ENCODE measurements at places on chromosomes 4 and X.

DNA sequence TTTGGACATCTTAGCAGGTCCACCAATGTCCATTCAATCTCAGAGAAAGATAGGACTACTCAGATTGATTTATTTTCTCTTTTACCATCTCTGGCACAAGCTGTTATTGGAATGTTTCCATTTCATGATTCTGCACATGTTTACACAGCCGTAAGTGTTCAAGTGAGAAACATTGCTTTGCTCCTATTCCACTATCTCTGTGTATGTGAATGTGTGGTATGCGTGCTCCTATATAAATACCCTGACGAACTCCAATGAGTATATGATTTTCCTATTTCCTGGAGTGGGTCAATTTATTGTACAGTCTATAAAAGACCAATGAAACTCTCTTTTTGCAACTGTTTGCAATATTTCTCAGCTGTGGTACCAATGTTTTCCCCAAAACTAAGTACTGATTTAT lies 221.0 kb upstream of the GALNT7 start:
- no peak for DNase-seq

DNA sequence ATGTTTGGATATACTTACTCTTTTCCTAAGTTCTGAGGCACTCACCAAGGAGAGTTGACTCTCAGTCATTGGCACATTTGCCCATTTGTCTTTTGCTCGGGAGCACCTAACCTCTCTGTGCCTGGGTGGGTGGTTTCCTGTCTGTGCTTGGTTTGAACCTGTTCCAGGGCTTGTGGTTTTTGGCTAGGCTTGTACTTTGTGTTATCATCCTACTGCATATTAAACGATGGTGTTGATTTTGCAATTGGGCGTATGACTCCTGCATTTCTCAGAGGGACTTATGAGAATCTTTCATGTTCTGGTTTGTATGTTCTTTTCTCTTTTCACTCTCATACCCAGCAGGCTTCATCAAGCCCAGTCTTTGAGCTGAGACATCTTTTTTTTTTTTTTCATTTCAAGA lies 161.7 kb downstream of the BTC start:
- peak; percentile 46 for DNase-seq

- peak; percentile 4 for DNase-seq
These were observed 127.2 kb downstream of the NR3C2 start for GRCh38 chr4:148315049-148315448.

DNA sequence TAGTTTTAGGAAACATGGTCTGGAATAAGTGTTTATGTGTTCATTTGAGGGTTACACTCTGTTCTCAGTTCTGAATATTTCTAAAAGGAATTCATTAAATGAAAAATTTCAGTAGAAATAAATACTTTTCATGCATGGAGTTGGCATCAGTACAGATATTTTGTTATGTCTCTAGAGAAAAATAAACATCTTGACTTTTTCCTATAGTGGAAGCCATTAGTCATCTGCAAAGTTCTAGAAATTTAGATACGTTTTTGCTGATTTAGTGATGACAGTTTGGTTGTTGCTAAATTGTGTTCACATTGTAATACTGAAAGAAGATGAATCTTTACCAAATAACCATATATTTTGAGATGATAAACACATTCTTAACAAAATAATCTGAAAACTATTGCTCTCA lies 268.2 kb upstream of the TEX13A start:
- peak; percentile 31 for DNase-seq

GRCh38 chr4:131499141-131499873 lies 1649.8 kb upstream of the PCDH10 start:
- peak; percentile 90 for DNase-seq

DNA sequence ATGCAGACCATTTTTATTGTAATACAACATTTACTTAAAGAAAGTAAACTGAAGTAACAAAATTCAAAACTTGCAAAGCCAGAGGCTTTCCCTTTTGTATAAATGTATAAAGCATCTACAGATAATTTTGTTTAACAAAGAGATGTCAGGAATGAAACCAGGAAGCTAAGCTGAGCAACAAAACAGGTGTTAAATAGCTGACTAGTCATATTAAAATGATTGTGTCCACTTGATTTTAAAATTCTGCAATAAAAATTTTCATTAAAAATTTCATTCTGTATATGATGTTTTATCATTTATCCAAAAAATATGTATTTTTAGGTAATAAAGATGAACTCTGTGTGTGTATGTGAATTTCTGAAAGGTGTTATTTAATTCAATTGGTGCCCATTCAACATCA lies 72.0 kb upstream of the TRAM1L1 start:
- DNase-seq = no peak

DNA sequence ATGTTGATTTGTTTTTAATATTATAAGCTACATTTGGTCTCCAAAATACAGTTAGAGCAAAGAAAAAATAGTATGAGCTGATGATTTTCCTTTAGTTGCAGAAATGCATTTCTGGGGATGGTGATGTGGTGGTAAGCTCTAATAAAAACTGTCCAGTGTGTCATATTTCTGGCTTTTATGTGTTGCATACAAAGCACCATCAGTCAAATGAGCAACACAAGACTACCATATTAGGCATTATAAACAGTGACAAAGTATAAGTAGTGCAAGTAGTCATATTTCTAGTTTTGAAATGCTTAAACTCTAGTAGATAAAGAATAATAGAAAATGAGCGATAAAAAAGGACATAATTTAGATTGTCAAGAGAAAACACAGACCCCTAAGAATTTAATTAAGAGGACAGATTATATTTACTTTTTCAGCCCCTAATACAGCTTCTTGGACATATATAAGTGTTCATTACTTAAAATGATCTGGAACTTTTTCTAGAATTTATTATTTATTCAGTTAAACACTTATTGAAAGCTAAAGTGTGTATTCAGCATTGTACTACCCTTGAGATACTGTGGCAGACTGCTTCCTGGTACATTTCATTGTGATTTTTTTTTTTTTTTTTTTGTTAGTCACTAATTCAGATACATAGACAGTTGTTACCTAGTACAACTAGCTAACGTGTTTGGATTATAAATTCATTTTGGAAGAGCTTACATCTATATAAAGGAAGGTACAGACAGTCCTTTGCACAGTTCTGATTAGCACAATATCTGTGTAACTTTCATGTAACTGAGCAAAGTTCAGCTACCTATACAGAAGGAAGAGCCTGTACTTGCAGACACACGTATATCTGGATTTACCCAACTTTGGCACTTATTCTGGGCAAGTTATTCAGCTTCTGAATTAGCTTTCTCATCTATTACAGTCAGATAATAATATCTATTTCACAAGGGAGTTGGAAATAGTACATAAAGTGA lies 22.3 kb downstream of the RAP1GDS1 start:
- peak; percentile 75 for DNase-seq

GRCh38 chr4:145530189-145530588 lies 48.5 kb downstream of the SMAD1 start:
- DNase-seq = no peak

DNA sequence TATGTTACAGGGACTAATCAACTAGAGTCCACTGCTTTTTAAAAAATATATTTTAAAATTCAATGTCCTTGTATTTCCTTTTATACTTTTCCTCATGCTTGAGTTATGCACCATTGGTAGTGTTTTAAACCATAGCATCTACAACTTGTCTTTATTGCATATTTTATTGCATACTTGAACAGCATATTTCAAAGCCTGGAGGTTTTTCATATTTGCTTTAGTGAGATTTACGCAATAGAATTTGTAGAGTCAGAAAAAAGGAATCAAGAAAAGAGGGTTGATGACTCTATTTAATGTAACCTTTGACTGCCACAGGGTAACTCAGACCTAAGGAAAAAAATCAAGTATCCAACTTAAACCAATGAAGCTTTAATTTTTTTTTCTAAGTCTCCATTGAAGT lies 1165.7 kb upstream of the IGFBP7 start:
- no peak for DNase-seq

GRCh38 chr4:69731241-69731640 lies 29.2 kb downstream of the SULT1B1 start:
- DNase-seq = peak; percentile 54

- peak; percentile 67 for DNase-seq
These were observed 19.1 kb downstream of the CD99 start for GRCh38 chrX:2710041-2710840.

- DNase-seq = peak; percentile 42
These were observed 117.3 kb upstream of the NOCT start for GRCh38 chr4:138898282-138898681.

DNA sequence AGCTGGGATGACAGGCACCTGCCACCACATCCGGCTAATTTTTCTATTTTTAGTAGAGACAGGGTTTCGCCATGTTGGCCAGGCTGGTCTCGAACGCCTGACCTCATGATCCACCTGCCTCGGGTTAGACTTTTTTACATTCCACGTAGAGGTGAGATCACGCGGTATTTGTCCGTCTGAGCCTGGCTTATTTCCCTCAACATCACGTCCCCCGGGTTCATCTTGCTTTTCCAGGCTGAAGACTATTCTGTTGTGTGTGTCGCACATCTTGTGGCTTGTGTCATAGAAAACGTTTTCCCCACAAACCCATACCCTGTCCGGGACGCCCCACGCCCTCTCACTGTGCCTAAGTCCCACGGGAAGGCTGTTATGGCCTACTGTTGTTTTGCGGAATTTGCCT lies 185.3 kb downstream of the CRLF2 start:
- DNase-seq = no peak

DNA sequence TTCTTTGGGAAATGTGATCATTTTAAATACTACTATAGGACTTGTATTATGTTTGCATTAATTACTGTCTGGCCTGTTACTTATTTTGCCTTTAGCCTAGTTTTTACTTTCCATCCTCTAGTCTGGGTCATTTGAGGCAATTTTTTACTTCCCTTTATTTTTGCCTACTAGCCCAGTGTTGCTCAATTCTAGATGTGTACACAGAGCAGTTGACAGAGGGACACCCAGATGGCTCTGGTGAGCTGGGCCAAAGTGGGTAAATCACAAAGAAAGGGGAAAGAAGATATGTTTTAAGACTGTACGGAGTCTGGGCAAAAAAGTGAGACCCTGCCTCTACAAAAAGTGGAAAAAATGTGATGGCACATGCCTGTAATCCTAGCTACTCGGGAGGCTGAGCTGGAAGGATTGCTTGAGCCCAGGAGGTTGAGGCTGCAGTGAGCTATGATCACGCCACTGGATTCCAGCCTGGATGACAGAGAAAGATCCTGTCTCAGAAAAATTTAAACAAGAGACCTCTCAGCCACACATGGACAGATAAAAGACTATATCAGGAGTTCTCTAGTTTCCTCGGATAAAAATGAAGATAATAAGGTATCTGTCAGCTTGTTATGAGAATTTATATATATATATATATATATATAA lies 35.7 kb downstream of the APOO start:
- DNase-seq = no peak

- DNase-seq = no peak
These were observed 401.8 kb downstream of the RAPGEF2 start for GRCh38 chr4:159504684-159505083.

DNA sequence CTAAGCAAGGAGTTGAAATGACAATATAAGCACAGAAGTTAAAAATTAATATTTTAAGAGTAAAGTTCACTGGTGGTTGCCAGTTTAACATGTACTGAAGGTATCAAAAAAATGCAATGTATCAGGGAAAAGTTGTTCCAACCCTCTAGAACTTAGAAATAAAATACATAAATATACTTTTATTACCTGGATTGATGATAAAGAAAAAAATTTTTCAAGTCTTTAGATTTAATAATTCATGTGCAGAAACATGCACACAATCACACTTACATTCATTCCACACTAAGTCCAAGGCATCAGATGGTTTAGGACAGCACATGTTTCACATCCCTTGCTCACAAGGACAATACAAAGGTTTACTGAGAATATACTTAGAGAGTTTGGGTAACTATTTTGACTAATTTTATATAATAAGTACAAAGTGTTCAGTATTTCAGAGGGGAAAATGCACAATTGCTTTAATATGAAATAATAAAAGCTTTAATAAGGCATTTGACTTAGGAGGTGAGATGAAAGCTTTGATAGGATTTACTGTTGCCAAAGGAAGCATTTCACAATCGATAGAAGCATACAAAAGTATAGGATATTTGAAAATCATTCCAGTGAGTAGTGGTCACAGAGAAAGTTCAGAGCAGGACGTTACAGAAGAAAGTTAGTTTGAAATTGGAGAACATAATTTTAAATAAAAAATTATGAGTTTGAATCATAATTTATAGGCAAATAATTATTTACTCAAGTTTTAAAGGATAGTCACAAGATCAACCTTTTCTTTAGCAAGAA lies 392 bp upstream of the UGT2A3 start:
- no peak for DNase-seq

DNA sequence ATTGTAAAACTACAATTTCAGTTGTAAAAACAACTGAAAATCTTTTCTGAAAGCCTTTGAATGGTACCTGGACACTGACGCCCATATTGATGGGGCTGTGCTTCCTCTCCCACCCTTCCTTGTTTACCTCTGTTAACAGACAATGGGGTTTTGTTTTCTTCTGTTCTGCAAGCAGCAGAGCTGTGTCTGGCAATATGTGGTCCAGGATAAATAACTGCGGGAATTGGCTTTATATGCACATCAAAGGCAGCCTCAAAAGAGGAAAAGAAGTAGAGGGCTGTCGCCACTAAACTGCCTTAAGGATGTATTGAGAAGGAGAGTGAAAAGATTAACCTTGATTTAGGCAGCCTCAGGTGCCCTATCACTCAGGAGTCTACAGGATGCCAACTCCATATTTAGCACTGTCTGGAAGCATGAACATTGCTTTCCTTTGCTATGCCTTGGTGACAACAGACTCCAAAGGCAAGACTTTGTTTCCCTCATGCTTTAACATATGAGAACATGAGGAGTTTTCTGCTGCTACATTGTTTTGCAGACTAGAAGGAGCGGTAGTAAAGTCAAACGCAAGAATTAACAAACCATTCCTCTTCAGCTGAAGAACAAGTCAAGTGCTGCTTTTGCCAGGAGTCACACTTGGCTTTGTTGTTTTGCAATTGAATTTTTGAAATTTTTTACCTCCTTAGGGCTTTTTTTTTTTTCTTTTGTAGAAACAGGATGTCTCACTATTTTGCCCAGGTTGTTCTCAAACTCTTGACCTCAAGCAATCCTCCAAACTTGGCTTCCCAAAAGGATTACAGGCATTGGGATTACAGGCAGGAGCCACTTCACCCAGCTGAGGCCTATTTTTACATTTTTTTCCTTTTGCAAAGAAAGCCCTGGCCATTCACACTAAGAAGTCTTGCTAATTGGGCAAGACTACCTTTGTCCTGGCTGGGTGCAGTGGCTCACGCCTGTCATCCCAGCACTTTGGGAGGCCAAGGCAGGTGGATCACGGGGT lies 3.0 kb downstream of the IL21 start:
- DNase-seq = no peak

Data from fibroblast of skin of scalp (primary cell).